ENCODE measurements at places on chromosomes 4 and X. TPM values are rescaled to one million over a fixed set of nuclear protein-coding genes. Genes with fewer than 3 reads are reported as not detected.

GPRASP2 gene
- 23.5 TPM for total RNA-seq

DNA sequence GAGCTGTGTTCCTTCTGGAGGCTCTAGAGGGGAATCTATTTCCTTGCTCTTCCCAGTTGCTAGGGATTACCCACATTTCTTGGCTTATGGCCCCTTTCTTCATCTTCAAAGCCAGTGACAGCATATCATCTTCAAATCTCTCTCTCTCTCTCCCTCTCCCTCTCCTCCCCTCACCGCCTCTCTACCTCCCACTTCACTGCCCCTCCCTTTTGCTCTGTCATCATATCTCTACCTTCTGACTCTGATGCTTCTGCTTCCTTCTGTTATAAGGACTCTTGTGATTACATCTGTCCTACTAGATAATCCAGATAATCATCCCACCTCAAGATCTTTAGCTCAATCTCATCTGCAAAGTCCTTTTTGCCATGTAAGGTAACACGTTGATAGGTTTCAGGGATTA, 93.1 kb upstream of the TEX13D start:
- no peak for DNase-seq

- DNase-seq = no peak
Observed at GRCh38 chr4:54473077-54473545, 184.6 kb upstream of the KIT start.

DNA sequence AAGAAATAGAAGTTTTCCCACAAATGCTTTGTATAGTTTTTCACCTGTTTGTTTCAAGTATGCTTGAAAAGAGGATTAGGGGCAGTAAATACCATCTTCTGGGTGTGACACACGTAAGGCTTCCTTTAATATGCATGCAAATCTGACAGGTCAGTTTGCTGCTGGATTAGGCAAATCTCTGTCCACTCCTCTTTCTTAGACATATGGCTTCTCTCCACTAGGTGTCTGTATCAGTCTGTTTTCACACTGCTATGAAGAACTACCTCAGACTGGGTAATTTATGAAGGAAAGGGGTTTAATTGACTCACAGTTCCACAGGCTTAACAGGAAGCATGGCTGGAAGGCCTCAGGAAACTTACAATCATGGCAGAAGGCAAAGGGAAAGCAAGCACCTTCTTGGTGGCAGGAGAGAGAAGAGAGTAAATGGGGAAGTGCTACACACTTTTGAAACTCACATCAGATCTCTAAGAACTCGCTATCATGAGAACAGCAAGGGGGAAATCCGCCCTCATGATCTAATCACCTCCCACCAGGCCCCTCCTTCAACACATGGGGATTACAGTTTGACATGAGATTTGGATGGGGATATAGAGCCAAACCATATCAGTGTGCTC, 66.9 kb downstream of the TAB3 start:
- no peak for DNase-seq

GRCh38 chr4:122658818-122659295, 38.0 kb upstream of the IL21 start:
- no peak for DNase-seq

- no peak for DNase-seq
Observed at GRCh38 chr4:10593130-10593529, 91.4 kb downstream of the CLNK start.

GRCh38 chr4:140603286-140603685, 34.5 kb upstream of the UCP1 start:
- DNase-seq = no peak

GRCh38 chr4:127124919-127125318, 507.8 kb upstream of the INTU start:
- DNase-seq = no peak

GRCh38 chr4:123618606-123619005, 222.0 kb downstream of the SPRY1 start:
- DNase-seq = no peak

PITX2 gene
- 95.5 TPM for total RNA-seq

DNA sequence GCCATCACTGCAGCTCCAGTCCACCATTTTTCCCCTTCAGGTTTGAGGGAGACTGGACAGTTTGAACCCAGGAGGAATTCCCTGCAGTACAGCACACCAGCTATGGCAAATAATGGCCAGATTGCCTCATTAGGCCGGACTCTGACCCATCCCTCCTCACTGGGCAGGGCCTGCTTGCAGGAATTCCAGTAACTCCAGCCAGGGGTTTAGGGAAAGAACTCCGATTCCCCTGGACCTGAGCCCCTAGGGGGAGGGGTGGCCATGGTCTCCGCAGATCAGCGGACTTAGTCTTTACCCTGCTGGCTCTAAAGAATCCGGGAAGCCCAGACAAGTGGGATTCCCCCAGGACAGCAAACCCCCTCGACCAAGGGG, 342.8 kb downstream of the DMD start:
- no peak for DNase-seq

DNA sequence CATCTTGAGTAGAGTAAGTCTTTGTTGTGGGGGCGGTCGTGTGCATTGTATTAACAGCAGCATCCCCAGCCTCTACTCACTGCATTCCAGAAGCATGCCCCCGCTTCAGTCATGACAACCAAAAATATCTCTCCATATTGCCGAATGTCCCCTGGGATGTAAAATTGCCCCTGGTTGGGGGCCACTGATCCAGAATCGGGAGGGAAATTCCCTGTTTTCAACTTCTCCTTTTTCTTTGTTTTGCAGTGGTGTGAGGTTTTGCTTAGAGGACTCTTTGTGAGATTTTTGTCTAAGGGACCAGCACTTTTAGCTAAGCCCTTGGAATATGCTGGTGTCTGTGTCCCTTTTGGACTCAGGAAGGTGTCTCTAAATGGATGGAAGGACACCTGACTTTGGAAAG, 3.0 kb upstream of the IL13RA1 start:
- no peak for DNase-seq

DNA sequence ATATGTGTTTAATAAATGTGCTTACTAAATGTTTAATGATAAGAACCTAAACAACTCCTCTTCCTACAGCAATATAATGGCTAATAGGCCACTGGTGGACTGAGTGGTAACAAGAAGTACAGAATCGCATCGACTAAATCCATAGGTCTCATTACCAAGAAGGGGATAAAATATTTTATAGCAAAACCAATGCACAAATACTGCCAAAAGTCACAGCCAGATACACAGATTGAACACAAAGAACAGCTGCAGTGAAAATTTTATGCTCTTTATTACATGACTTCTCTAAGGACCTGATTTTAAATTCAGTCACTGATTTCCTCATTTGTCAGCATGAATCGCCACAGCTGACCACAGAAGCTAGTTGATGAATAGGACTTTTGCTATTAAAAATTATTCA, 285.4 kb downstream of the DHX15 start:
- DNase-seq = no peak

MAGIX gene
- total RNA-seq = 6.3 TPM

DNA sequence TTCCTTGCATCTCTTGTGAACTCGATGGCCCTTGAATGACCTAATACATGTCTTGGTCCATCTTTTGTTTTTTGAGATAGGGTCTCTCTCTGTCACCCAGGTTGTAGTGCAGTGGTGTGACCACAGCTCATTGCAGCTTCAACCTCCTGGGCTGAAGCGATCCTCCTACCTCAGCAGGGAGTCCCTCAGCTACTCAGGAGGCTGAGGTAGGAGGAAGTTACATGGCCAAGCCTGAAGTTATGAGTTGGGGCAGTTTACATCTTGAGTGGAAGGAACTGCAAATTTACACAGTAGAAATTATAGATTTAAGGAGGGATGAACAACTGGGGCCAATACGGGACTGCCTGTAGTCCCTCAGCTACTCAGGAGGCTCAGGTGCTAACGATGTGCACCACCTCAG, 97.2 kb upstream of the METTL14 start:
- DNase-seq = no peak

SYNPO2 gene
- total RNA-seq = 22.6 TPM

DNA sequence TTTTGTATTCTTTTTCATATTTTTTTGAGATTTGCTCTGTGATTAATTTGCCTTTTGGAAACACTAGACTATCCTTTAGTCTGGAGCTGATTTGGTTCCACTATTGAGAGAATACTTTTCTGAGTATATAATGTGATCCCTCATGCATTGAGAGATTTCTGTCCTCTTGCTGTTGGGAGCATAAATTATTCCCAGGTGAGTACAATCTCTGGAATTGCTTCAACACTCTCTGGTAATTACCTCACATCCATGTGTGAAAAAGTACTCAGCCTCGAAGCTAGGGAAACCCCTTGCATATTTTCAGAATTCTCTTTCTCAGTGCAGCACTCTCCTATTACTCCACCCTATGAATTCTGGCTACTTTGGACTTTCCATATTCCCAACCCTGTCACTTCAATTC, 550.0 kb downstream of the RAPGEF2 start:
- DNase-seq = no peak

HGFAC gene
- 2.5 TPM for total RNA-seq

PDHA2 gene
- not detected for total RNA-seq

GRCh38 chr4:48262484-48262883, 7.2 kb downstream of the TEC start:
- no peak for DNase-seq

DNA sequence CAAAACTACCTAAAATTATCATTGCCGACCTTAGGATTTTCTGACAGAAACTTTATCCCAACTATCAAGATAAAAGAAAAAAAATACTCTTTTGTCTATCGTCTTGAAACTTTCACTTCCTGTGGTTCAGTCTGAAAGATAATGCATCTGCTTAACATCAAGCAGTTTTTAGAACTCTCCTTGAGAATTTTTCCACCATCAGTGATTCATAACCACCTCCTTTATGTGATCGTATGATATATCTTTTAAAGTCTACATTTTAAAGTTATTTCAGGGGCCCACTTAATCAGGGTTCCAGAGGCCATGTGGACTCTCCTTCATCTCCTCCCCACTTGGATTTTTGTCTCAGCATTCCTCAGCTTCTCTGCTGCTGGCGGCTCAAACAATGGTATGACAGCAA, 272.8 kb upstream of the TENM3 start:
- DNase-seq = no peak

GRCh38 chr4:8914461-8915171, 43.0 kb upstream of the HMX1 start:
- no peak for DNase-seq

- no peak for DNase-seq
Observed at GRCh38 chrX:112759512-112759911, 79.8 kb upstream of the LHFPL1 start.

- DNase-seq = no peak
Observed at GRCh38 chrX:153476666-153477363, 6.4 kb upstream of the HAUS7 start.

Measured in mesothelial cell of epicardium (in vitro differentiated cells).